ENCODE measurements at places on chromosomes 6 and 20.

- DNase-seq: no peak
Measured at GRCh38 chr6:105850261-105851112, 235.6 kb upstream of the PRDM1 start.

- no peak for DNase-seq
Measured at GRCh38 chr6:43712579-43712978, 25.0 kb upstream of the MRPS18A start.

- no peak for DNase-seq
Measured at GRCh38 chr20:62436692-62437091, 9.4 kb upstream of the RBBP8NL start.

GRCh38 chr20:42380287-42380686 lies 762.1 kb upstream of the CHD6 start:
- no peak for DNase-seq

DNA sequence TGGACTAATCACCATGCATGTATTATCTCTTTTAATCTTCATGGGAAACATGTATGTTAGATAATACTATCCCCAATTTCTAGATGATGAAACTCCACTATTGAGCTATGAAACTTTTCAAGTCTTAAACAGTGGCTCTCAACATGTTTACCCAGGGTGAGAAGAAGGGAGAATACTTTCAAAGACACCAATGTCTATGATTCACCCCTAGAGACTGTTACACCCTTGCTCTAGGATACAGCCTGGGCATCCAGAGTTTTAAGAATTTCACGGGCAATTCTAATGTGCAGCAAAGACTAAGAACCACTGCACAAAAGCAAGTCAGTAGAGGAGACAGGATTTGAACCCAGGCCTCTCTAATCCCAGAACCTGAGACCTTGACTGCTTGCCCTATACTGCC lies 47.8 kb downstream of the GFOD1 start:
- no peak for DNase-seq

DNA sequence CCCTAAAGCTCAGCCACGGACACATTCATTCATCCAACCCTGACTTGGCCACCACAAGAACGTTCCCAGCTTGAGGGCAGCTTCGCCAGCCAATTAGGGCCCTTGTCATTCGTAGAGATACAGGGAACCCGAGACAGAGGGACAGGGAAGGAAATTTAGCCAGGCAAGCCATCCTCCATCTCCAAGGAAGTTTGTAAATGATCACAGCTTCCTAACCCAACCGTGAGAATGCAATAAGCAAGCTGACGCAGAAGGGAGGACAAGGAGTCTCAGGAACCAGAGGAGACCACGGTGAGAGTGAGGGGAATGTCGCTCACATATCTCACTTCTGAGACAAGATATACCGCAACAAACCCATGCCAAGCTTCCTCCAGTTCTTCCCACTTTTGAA lies 1.4 kb downstream of the TRAM2 start:
- DNase-seq: no peak

DNA sequence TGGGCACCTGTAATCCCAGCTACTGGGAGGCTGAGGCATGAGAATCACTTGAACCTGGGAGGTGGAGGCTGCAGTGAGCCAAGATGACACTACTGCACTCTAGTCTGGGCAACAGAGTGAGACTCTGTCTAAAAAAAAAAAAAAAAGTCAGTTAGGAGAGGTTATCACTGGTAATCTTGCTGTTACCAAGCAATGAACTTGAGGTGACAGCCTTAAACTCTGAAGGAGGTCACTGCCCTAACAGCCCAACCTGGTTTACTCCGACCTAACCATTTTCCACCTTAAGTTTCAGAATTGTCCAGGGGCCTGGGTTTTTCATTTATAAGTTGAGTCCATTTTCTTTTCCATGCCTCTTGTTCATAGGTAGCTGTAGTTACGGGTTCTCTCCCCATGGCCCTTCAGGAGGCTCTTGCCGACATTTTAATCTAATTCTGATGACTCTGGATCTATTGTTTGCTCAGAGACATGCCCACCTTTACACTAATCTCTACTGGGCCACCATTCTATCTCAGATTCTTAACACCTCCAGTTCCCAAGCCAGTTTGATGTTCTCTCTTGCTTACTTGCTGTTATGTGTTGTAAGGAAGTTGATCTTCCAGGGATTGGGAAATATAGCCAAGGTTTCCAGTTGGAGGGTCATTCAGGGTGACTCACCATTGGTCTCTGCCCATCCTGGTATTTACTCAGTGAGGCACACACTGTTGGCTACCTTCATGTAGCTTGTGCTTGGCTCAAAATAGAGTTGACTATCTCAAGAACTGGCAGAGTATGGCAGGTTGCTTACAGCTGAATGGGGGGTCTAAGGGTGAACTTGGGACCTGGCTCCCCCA lies 29.1 kb downstream of the SHLD1 start:
- no peak for DNase-seq

- no peak for DNase-seq
Measured at GRCh38 chr6:158926414-158926813, 73.6 kb downstream of the RSPH3 start.

DNA sequence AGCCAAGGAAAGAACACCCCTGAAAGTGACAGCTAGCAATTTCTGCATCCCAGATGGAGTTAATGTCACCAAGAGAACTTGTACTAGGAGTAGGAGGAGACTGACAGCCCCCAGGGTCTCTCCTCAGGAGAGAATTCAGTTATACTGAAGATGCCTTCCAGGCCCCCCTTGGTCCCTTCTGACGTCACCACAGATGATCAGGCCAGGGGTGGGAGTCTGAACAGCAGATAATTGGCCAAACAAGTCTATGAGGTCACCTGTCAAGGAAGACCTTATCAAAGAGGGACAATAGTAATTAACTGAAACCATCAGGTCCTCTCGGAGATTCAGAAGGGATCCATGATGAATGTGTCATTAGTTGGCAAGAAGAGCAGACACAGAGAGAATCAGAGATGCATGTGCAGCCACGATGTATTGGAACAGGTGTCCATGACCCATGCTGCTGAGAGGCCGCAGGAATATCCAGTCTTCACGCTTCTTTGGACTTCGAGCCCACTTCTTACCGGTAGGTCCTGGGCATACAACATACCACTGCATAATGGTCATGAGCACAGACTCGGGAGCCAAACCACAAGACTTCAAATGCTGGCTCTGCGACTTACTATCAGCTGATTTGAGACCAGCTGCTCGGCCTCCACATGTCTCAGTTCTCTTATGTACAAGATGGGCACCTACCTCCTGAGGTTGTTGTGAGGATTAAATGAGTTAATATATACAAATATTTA lies 10.2 kb downstream of the TRIM10 start:
- DNase-seq: no peak

DNA sequence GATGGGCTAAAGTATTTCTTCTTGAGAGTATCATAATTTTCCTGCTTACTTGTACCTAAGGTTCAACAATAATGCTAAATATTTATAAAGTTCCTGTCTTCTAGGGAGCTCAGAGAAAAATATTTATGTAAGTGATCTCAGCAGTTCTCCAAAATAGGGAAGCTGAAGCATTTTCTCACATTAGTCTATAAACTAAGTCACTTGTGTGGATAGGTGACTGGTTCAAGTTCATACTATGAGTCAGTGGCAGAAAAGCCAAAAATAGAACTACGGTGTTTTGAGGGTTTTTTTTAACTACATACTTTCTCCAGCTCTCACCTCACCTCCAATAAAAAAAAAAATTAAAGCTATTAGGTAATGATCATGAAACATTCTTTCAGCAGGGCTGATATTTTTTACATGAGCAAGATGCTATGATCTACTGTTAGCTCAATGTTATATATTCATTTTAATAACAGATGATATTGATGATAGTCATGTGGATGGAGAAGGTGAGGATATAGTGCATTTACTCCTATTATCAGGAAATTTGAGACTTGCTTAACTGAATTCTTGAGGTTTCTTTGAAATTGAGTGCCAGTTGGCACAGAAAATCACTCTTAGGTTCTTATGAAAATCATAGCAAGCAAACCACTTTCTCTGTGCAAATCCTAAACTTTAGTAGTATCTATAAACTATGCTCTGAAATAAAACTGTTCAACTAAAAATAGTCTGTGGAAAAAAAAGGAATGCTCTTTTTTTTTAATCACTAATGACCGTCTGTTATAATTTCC lies 4.1 kb upstream of the MOXD1 start:
- no peak for DNase-seq

- peak; percentile 15 for DNase-seq
Measured at GRCh38 chr20:63309261-63310071, 16.5 kb downstream of the COL20A1 start.

GRCh38 chr6:69832558-69832957 lies 33.8 kb upstream of the COL19A1 start:
- no peak for DNase-seq

GRCh38 chr20:61789329-61789728 lies 276.4 kb downstream of the TAF4 start:
- no peak for DNase-seq

GRCh38 chr6:50380406-50381098 lies 330.8 kb upstream of the DEFB112 start:
- DNase-seq: no peak

- DNase-seq: no peak
Measured at GRCh38 chr6:41733360-41733706, 2.1 kb downstream of the TFEB start.

GRCh38 chr20:25019381-25020155 lies 27.0 kb upstream of the APMAP start:
- no peak for DNase-seq

- no peak for DNase-seq
Measured at GRCh38 chr6:146887447-146888077, 288.8 kb downstream of the ADGB start.

DNA sequence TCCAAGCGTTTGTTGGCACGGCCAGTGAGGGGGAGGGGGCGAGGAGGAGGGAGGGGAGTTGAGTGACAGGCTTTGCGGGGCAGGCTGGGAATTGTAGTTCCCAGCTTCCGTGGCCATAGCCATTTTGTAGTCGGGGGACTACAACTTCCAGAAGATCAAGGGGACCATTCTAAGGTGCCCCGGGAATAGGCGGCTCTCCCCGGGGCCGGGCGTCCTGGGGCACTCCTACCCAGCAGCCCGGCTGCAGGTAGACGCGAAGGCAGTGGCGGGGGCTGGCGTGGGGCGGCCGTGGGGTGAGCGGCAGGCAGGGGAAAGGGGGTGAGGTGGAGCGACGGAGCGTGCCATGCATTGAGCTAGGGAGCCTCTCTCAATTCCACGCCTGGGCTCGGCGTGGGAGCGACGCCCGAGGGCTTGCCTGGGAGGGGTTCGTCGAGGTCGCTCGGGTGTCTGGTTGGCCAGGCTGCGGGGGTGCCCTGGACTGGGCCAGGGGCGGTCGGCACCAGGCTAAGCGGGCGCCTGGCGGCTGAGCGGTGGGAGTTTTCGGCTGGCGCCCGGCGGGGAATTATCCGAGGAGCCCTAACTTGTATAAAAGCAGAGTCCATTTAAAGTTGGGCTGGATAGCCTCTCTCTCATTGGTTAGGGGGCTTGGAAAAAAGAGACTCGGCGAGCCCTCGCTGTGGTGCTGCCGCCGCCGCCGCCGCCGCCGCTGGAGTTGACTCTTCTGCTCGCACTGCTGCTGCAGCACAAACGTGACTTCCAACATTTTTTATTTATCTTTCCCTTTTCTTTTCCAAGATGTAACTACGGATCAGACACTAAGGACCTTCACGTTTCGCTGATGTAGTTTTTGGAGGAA lies at the start of gene JARID2:
Gene JARID2, plus strand, starts transcription at position 709 of the 856 bp plus-strand sequence. CDS start 471 bp downstream, outside the sequence.
- DNase-seq: peak; percentile 93

GRCh38 chr6:126143761-126144251 lies 157.5 kb downstream of the TRMT11 start:
- DNase-seq: no peak

GRCh38 chr20:57621421-57622200 lies 1.4 kb upstream of the ZBP1 start:
- no peak for DNase-seq

- DNase-seq: no peak
Measured at GRCh38 chr6:146985111-146985510, 219.1 kb upstream of the STXBP5 start.

Data from stimulated activated CD8-positive, alpha-beta memory T cell treated with anti-CD3 and anti-CD28 coated beads, Interleukin-15, amount 100 ng/mL, for 48 hours (primary cell).